NCI-H774 (cell line): ENCODE measurements at places on chromosomes 3 and 15.

DNA sequence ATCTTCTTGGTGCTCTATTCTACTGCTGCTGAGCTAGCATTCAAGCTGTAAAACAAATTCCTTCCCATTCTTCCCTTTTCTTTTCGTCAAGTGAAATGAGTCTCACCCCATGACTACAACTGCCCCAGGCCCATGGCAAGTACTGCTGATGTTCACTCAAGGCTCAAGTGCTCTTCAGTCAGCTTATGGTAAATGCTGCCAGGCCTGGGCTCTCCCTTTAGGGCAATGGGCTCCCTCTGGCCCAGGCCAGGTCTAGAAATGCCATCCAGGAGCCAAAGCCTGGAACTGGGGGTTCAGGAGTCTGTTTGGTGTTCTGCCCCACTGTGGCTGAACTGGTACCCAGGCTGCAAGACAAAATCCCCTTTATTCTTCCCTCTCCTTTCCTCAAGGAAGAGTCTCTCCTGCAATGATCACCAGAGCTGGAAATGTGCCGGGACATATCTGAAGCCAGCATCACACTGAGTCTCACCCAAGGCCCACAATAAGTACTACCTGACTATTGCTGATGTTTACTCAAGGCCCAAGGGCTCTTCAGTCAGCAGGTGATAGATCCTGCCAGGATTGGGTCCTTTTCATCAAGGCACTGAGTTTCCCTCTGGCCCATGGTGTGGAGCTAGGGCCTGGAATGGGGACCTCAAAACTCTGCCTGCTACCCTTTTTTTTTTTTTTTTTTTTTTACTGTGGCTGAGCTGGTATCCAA is 205.0 kb upstream of the STAC start:
- peak; percentile 7 for DNase-seq

DNA sequence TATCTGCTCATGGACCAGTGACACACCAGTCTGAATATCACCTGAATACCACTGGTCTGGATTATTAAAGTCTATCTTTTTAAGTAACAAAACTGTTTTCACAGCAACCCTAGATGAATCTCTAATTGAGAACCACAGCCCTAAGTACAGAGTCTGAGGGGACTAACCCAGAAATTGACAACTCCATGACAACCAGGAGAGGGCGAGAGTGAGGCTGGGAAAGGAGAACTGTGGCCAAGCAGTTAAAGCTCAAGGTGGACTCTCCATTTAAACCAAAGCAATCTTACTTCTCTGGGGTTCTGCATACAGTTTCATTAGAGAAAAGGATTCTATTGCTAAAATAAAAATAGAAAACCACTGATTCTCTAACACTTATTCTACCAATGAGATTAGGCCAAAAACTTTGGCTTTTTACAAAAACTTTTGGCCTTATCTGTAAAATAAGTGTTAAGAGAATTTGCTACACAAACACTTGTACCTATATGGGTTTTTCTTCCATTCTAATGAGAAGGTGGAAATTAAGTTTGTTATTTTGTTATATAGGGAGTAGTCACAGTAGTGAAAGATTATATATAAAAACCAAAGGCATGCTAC is 11.4 kb downstream of the NEK10 start:
- DNase-seq = peak; percentile 6

DNA sequence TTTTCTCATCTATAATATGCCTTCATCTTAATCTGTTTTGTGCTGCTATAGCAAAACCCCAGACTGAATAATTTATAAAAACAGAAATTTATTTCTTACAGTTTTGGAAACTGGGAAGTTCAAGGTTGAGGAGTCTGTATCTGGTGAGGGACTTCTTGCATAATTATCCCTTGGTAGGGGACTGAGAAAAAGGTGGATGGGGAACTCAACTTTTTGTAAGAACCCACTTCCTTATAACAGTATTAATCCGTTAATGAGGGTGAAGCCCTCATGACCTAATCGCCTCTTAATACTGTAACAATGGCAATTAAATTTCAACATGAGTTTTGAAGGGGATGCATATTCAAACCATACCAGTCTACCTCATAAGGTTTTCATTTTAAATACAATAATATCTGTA is 17.4 kb upstream of the MYH15 start:
- DNase-seq = no peak

- DNase-seq = no peak
Measured at GRCh38 chr3:50370594-50370993, 11.3 kb upstream of the TMEM115 start.

DNA sequence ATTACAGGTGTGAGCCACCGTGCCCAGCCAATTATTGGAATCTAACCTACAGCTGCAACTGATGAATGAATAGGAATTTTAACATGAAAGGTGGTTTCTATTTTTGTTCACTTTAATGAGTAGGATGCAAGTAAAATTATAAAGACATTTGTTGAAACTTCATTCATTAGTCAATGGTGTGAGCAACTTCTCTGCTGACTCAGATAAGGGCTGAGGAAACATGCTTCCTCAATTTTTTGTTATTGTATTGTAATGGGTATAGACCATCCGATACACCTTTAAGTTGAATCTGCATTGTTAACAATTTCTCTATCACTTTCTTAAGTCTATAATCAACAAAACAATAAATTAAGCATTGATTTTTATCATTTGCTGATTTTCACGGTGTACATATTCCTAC is 127.8 kb downstream of the STAG1 start:
- DNase-seq = no peak

DNA sequence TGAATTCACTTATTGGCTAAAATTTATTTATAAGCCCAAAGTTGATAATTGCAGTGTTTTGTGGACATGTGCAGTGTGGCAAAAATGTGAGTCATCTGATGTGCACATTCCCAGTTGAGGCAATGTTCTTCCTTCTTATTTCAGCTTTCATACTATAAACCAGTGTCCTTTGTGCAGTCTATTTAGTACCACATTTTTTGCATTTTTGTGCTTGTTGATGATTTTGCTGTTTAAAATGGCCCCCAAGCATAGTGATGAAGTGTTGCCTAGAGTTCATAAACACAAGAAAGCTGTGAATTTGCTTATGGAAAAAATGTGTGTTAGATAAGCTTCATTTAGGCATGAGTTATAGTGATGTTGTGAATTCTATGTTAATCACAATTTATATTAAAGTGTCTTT is 19.4 kb upstream of the IL20RB start:
- DNase-seq = no peak

GRCh38 chr3:113174304-113174703 is 37.1 kb upstream of the BOC start:
- DNase-seq = no peak

DNA sequence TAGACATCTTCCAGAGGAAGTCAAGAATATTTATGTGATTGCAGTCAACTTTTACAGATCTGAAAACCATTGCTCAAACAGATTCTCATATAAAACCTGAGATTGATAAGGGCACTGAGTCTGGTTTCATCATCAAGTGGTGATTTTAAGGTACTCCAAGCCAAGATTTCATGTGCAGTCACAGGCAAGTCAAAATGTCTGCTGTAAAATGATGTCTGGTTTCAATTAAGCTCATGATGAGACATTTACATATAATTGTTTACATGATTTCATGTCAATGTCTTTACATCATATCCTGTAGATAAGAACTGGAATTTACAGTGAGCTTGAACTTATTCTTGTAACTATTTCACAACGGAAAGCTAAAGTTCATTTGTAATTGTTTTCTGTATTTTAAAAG is 1215.5 kb downstream of the ROBO2 start:
- DNase-seq = no peak

GRCh38 chr15:83192742-83193141 is 14.9 kb downstream of the HDGFL3 start:
- DNase-seq = no peak

DNA sequence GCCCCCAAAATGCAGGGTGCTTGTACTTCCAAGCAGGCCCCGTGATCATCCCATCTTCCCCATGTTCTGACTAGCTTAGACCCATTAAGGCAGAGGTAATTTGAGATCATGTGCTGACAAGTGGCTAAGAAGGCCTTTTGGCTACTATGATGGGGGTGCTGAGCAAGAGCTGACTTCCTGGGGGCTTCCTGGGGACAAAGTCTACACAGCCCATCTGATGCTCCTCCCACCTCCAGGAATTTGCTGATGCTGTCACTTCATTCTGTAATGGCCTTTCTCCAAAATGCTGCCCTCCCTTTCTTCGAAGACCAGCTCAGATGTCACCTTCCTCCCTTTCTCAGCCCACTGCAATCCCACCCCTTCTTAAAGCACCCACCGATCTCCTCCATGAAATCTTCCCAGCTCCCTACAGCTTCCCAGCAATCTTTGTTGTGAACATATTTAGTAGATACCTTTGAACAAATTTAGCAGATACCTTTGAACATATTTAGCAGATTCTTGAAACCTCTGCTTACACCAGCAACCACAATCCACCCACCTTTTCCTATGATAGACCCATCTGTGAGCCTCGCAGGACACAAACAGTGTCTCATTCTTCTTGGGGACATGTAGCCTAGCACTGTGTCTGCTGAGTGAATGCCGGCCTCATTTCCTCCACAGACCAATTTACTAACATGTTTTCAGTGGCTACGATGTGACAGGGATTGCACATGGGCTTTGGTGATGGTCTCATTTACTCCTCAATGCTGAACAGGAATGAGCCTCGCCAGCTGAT is 223.3 kb downstream of the EPHB1 start:
- DNase-seq = no peak

GRCh38 chr3:55297706-55298105 is 189.4 kb downstream of the WNT5A start:
- DNase-seq = no peak

- DNase-seq = no peak
Measured at GRCh38 chr15:65334586-65335231, 30.2 kb downstream of the RNU5B-1 start.

DNA sequence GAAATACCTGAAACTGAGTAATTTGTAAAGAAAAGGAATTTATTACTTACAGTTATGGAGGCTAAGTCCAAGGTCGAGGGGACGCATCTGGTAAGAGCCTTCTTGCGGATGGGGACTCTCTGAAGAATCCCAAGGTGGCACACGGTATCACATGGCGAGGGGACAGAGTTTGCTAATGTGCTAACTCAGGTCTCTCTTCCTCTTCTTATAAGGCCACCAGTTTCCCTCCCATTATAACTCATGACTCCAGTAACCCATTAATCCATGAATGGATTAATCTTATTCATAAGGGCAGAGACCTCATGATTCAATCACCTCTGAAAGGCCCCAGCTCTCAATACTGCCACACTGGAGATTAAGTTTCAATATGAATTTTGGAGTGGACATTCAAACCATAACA is 15.7 kb downstream of the ZBED2 start:
- no peak for DNase-seq

DNA sequence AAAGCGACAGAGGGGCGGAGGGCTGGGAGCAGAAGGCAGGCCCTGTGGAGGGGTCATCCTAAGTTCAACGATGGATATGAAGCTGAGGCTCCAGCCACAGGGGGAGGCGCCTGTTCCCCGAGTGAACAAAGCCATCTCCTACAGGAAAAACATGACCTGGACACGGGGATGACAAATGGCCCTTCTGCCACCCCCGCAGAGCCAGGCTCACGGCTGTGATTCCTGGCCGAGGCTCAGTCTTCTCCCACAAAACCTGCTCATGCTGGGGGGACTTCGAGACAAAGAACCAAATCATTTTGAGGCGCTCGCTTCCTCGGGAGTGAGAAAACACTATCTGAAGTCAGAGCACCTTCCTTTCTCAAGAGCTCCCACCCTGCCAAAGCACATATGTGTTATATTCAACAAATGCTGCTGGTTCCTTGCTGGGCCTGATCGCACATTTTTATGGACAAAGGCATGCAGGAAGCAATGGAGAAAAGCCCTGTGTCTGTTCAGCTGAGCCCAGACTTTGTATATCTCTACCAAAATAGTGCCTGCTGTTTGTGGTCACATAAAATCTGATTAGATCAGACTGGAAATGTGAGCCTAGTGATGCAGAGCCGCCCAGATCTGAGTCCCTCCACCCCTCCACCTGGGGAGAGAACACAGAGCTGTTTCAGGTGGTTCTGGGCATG is 5.6 kb downstream of the RBP1 start:
- no peak for DNase-seq

- DNase-seq = no peak
Measured at GRCh38 chr15:27260523-27260922, 289.5 kb downstream of the GABRG3 start.

DNA sequence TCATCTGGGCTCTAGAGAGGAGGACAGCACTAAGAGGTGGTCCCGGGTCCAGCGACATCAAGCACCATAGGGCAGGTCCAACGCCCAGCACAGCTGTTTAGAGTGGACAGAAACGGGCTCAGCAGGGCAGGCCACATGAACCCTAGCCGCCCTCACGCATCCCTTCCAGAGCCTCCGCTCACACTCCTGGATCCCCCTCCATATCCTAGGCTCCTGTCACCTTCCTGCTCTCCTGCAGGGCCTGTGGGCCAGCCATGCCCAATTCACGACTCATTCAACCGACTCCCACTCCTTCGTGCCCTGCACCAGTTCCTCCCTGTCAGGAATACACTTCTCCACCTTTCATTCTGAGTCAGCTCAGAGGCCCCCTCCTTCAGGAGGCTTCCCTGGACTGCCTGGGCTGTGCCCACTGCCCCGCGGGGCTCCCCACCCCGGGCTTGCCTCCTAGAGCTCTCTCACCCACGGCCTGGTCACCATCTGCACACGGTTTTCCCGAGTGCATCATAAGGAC is 90.2 kb downstream of the LINGO1 start:
- no peak for DNase-seq

- no peak for DNase-seq
Measured at GRCh38 chr15:42140383-42141070, 15.9 kb downstream of the PLA2G4F start.

DNA sequence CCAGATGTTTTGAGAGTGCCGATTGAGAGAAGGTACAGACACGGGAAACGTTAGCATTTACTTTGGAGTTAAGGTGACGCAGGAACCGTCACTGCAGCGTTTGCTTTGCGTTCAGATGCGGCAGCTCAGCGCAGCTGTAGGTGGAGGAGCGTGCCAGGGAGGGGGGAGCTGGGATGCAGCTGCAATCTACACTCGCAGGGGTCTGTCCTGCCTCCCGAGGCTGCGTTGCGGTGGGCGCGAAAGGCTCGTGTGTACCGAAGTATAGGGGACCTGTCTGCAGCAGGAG is 425 bp upstream of the FYTTD1 start:
- peak; percentile 63 for DNase-seq

DNA sequence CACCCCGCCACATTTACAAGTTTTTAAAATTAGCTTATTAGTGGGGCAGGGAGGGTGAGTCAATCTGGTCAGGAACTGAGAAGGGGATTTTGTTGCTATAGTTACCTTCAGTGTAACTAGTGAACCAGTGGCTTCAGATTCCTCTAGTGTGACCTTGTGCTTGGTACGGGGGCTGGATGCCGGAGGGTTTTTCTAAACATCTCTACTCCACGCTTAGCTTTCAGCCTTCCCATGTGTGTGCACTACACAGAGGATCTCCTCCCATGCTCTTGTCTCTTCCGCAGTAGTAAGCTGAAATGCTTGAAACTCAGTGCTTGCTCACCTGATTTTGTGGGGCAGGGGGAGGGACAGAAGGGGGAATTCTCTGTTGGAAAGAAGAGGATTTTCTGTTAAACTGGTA is 67.9 kb upstream of the AKAP13 start:
- DNase-seq = no peak

GRCh38 chr3:164467007-164467406 is 611.3 kb downstream of the SI start:
- no peak for DNase-seq

GRCh38 chr3:143914257-143914656 is 57.4 kb upstream of the DIPK2A start:
- DNase-seq = no peak

GRCh38 chr3:98843266-98843959 is 58.1 kb downstream of the DCBLD2 start:
- DNase-seq = no peak
